ENCODE measurements at places on chromosomes 2 and 18.

GRCh38 chr2:44772669-44773378, 168.7 kb upstream of the SIX3 start:
- no peak for DNase-seq

GRCh38 chr2:44360749-44361329, 455 bp downstream of the PREPL start:
- DNase-seq: no peak

DNA sequence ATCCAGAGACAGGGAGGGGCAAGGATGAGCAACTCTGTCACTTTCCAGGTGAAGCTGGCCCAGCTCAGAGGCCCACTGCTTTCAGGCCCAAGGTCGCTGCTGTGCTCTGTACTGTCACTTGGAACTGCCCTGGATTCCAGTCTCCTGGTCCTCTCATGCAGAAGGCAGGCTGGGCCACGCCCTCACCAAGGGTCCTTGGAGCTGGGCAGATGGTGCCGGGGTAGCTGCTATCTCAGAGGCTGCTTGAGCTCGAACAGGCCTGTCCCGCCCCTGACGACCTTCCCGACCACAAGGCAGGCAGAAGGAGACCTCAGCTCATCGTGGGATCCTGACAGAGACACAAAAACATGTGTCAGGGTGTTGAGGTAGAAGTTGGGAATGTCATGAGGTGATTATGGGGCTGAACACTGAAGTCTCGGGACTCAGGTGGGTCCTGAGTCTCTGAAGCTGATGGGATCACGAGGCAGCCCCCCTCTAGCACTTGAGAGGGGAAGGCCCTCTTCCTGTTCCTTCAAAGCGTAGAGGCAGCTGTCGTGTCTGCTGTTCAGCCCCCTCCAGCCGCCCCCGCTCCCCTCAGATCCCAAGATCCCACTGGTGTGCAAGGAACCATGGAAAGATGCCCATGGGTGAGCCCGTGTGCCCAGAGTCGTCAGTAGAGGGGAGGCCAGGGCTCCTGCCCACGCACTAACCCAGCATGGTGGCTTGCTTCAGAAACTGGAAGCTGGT, 78.3 kb downstream of the POLR1A start:
- DNase-seq: no peak

DNA sequence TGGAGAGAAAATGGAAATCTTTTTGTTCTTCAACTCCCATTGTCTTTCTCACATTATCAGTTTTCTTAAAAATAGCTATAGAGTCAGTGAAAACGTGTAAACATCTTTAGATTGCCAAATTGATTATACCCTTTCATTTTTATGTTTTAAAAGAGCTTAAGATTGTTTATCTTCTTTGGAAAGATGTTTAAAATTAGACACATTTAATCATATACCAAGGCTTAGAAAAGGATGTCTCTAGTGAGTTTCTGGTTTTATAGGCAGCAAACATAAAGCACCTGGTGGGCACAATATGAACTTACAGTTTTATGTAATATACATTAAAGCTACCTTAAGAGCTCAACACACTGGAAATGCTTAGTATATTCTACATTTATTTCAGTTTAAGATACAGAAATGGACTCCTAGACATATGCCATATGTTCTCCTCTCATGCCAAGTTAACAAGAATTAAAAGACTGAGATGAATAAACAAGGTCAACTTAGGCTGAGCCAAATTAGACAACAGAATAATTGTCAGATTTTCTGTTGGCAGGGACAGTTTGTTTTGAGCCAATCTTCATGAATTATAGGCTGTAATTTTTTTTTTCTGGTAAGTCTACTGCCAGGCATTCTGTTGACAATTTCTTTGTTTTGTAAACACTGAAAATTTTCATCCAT, 112.7 kb downstream of the OTX1 start:
- no peak for DNase-seq

DNA sequence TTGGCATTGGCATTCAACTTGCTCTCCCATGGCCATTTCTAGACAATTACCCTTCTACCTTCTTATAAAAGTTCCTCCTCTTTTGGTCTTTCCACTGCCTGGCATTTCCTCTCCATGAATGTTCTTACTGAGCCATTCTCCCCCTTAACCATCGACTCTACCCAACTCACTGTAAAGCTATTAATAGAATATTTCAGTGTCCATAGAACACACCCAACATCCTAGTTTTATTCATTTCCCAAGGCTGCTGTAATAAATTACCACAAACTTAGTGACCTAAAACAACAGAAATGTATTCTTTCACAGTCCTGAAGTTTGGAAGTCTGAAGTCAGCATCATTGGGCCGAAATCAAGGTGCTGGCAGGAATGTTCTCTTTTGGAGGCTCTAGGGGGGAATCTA, 170.0 kb upstream of the ATP5MC3 start:
- no peak for DNase-seq

- DNase-seq: no peak
These were observed 40.8 kb upstream of the PXDN start for GRCh38 chr2:1784986-1785617.

DNA sequence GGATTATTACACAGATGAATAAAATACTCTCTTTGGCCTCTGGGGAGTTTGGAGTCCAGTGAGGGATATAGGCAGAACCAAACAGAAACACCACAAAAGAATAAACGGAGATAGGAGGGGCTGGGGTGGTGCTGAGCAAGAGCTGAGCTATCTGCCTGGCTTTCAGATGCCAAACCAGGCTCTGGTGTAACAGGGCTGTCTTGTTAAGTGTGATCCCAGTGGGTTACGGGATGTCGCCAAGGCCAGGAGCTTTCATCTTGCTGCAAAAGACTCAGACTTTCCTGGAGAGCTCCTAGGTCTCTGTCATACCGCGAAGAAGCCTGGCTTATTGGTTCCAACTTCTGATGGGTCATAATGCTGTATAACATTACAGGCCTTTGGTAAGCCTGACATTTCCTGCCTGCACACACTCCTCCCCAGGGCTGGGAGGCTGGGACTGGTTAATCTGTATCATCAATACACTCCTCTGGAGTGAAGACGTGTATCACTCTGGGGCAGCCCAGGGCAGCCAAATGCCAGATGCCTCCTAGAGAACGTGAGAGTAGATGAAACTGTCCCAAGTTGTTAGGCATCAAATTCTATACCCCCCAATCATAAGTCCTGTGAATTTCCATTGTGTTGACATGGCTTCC, 60.5 kb downstream of the STPG4 start:
- DNase-seq: no peak

- DNase-seq: no peak
These were observed 41.6 kb downstream of the PKDCC start for GRCh38 chr2:42089340-42089925.

GRCh38 chr18:38941711-38942561, 1376.3 kb upstream of the CELF4 start:
- DNase-seq: no peak

DNA sequence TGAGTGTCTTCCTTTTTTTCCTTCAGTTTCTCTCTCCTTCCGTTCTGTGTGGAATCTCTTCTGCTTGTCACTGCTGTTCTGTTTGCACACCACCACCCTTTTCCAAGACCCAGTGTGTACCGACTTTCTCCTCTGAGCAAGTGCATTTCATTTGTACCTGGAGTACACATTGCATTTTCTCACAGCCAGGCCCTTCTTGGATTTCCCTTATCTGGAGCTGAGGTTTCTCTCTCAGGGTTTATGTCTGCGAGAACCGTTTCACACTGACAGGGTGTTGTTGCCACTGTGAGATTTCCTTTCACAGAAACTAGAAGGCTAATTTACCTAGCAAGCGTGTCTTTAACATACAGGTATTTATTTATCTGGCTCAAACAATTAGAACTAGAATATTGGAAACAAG, 26.2 kb downstream of the NCOA1 start:
- DNase-seq: no peak

DNA sequence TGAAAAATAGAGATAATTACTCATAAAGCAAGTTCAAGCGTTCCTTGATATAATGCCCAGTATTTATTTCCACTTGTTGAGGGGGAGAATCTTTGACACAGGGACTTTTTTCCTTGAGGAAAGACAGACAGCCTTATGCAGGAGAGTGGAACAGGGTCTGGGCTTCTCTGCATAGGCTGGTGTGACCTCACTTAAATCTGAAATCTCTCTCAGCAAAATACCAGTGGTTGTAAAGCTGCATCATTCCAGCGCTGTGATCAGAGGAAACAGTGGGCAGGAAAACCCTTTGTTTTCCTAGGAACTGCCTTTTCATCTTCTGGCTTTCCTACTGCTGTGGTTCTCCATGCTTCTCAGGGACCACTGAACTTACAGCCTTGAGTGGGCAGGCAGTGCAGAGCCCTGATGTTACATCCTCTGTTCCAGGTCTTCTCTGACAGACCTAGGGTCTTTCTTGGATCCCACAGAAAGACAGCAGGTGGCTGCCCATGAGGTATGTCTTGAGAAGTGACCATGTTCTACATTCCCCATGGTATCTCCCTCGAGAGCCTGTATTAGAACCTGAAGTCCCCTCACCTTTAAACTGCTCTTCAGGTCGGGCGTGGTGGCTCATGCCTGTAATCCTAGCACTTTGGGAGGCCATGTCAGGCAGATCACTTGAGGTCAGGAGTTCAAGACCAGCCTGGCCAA, 17.6 kb upstream of the MAP4K4 start:
- no peak for DNase-seq

GRCh38 chr18:40902436-40902835, 1052.6 kb upstream of the PIK3C3 start:
- DNase-seq: no peak

DNA sequence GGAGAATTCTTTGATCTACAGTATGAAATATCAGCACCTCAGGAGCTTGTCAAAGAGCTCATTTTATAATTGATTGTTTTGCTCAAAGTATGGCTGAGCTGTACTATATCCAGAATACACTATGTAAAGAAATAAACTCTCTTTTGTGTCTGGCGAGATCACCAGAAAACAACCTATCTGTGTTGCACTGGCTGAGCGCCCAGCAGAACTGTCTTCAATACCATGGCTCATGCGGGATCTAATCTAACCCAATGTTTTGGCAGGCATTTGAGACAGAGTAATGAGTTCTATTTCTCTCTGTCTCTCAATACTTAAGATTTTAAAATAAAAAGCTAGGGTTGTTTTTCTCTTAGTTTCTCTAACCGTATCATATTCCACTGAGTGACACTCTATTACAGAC, 192.4 kb downstream of the L3MBTL4 start:
- DNase-seq: no peak

DNA sequence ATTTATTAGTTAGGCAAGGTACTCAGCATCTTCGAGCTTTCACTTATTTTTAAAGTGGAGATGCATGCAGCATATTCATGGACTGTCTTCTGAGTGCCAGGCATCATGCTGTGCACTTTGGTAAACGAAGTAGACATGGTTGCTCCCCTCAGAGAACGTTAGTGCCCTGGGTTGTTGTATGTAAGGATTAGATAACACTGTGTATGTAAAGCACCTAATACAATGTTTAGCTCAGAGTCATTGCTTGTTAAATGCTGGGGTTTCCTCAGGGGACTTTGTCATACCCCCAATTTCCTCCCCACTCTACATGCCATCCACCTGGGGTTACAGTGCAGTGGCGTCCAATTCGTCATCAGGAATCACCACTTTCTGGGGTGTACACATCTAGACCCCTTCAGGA, 2.8 kb downstream of the UGGT1 start:
- no peak for DNase-seq

GRCh38 chr2:11123856-11124759, 31.2 kb upstream of the SLC66A3 start:
- DNase-seq: no peak

GRCh38 chr18:12748671-12749070, 45.8 kb downstream of the PSMG2 start:
- DNase-seq: no peak

- DNase-seq: no peak
These were observed 78.3 kb downstream of the TGIF1 start for GRCh38 chr18:3528231-3528630.

DNA sequence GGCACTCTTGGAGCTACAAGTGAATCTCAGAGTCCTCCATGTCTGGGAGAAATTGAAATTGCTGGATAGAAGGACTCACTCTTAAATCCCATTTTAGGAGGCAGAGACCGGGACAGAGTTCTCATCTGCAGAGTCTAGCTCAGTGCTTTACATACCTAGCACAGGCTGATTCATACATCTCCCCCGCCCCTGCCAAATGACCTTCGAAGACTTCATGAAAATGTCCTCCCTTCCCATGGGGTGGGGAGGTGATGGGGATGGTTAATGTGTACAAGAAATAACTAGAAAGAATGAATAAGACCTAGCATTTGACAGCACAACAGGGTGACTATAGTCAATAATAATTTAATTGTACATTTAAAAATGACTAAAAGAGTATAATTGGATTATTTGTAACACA, 8.2 kb upstream of the SERPINB5 start:
- DNase-seq: no peak

- DNase-seq: no peak
These were observed 80.5 kb downstream of the DGKD start for GRCh38 chr2:233434666-233435330.

GRCh38 chr2:184125867-184126266, 472.5 kb upstream of the ZNF804A start:
- no peak for DNase-seq

DNA sequence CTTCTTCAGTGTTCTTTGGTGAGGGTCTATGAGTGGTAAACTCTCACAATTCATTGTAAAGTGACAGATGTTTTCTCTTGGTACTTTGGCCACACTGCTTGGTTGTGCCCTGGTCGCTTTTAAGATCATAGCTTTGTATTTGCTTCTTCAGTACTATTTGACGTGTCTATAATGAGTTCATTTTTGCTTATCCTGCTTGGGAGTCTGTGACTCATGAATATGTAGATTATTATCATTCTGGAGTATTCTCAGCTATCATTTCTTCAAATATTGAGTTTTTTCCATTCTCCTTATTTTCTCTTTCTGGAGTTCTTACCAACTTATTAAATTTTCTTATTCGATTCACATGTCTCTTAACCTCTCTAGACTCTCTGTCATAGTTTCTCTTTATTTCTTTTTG, 73.0 kb upstream of the HS6ST1 start:
- DNase-seq: no peak

DNA sequence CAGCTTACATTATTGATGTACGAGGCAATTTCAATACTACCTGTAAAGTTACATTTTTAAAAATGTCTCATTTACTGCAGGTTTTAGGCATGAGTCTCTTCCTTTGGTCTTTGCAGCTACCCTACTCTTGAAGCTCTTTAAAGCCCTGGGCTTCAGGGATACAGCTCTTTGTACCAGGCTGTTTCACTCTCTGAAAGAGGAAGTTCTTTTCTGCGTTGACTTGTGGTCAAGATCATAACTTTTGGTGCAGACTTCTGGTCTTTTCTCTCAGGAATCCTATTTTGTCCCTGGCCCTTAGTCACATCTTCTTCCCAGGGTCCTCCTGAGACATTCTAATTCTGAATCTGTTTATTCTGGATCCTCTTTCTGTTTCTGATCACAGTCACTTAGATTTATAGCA, 16.6 kb upstream of the HRH4 start:
- no peak for DNase-seq

GRCh38 chr2:201182650-201183364, at the start of gene CASP10:
Gene CASP10 (plus strand): TSS chr2:201183141. CDS start chr2:201185778, 2,637 bp downstream.
- no peak for DNase-seq

DNA sequence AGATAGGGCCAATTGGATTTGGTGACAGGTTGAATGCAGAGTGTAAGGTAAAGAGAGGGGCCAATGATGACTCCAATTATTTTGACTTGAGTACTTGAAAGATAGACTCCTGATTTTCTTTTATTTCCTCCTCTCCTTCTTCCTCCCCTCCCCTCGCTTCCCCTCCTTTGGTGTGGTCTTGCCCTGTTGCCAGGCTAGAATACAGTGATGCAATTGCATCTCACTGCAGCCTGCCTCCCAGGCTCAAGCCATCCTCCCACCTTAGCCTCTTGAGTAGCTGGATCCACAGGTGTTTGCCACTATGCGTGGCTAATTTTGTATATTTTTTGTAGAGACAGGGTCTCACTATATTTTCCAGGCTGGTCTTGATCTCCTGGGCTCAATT, 2.3 kb downstream of the DGUOK start:
- DNase-seq: no peak

GRCh38 chr2:84326831-84327432, 132.1 kb downstream of the SUCLG1 start:
- no peak for DNase-seq
